Stimulated activated CD8-positive, alpha-beta memory T cell treated with anti-CD3 and anti-CD28 coated beads, Interleukin-12 subunit alpha, Interleukin-12 subunit beta, amount 100 ng/mL, for 1 hour (primary cell): ENCODE measurements at places on chromosomes 5 and 9.

GRCh38 chr9:98413084-98413483 lies 157.6 kb upstream of the TBC1D2 start:
- no peak for DNase-seq

GRCh38 chr5:56375011-56375410 lies 141.9 kb upstream of the ANKRD55 start:
- no peak for DNase-seq

DNA sequence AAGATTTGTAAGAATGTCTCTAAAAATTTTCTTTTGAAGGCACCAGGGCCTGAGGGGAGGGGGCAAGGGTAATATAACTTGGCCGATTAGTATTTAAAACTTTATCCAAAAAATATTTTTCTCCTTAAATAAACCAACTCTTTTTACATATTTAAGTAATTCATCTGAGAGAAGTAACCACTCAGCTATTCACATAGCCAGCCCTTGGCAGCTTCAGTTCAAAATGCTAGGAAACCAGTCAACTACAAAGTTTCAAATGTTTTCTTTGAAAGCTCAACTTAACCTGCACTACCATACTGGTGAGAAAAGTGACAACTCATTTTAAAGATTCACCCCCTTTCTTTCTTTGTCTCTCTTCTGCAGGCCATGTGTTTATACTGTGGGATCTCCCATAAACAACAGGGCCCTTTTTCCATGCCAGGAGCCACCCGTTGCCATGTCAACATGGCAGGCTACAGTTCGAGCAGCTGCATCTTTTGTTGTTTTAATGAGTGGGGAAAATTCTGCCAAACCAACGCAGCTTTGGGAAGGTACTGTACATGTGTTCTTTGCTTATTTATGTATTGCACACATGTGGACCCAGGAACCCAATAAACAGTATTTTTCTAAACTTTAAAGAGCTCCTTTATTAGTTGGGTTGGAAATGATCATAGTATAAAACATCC lies 46.3 kb downstream of the AOPEP start:
- DNase-seq = no peak

- peak; percentile 36 for DNase-seq
These were observed 13.0 kb upstream of the CYFIP2 start for GRCh38 chr5:157252711-157253465.

GRCh38 chr9:34647651-34648050 lies 1.2 kb downstream of the GALT start:
- DNase-seq = no peak

DNA sequence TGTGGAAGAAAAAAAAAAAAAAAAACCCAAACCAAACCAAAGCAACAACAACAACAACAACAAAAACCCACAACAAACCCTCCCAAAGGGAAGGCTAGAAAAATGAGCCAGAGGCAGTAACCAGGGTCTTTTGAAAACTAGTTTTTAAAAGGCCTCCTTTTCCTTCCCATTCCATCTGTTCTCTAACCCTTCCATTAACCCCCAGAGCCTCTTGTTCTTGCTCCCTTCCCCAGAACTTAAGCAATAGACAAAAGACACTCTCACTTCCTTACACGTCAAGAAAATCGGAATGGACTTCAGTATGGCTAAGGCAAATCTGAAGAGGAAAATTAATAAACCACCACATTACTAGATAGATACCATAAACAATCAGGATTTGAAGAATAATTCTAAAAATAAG lies 292.8 kb downstream of the ARL15 start:
- no peak for DNase-seq

GRCh38 chr9:126386088-126386487 lies 59.5 kb downstream of the MVB12B start:
- DNase-seq = no peak

- no peak for DNase-seq
These were observed 162.5 kb upstream of the GAS1 start for GRCh38 chr9:87109851-87110250.

DNA sequence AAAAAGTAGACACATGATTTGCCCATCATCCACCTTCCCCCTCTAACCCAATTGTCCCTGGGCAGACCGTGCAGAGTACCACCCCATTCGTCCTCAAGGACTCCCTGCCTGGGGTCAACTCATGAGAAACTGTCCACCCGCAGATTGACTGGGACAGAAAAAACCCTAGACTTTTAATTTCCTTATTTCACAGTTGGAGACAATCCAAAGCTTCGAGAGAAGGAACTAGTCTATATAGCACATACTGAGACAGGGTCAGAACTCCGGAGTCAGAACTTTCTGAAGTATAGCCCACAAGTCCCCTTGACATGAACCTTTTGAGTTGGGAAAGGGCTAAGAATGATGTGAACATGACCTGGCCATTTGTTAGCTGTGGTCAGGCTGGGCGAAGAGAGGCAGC lies 7.5 kb upstream of the GPX3 start:
- no peak for DNase-seq
